ENCODE measurements at places on chromosomes 3 and 15.
A peak's percentile ranks its signal among the peaks of the same experiment; 100 is the strongest.

GRCh38 chr3:112656043-112656442 is 15.1 kb upstream of the CCDC80 start:
- no peak for DNase-seq

GRCh38 chr3:189365609-189366564 is 194.1 kb downstream of the TPRG1 start:
- DNase-seq: no peak

- DNase-seq: no peak
Measured at GRCh38 chr3:61637088-61638051, 76.0 kb downstream of the PTPRG start.

- DNase-seq: no peak
Measured at GRCh38 chr3:73259291-73259690, 197.8 kb downstream of the EBLN2 start.

DNA sequence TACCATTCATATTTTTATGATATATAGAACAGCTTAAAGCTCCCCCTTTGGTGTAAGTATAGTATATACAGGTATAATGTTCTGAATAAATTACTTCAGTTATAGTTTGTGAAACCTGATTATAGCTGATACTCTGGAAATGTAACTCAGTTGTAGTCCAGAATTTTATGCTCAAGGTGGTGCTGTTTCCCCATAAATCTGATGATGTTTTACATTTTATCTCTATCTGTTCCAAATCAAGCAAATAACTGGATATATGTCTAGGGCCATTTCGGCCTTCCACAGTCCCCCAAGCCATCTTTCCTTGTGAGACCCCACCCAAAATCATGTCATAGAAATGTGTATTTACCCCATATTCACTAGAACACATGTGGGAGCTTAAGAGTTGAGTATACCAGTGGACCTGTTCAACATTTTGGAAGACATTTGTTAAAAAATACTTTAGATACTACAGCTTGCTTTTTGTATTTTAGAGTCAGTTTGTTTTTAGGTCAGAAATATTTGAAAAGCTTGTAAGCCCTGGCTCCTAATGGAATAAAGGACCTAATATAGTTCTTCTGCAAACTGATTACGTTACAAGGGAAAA is 107.1 kb downstream of the ATG7 start:
- DNase-seq: peak; percentile 71

GRCh38 chr3:9246189-9246588 is 3.3 kb downstream of the SRGAP3 start:
- DNase-seq: no peak
